Activated CD8-positive, alpha-beta memory T cell treated with anti-CD3 and anti-CD28 coated beads, Interleukin-2, amount 10 ng/mL, durations not matched to agents 7 days and 5 days (primary cell): ENCODE measurements at places on chromosomes 1 and 21.

DNA sequence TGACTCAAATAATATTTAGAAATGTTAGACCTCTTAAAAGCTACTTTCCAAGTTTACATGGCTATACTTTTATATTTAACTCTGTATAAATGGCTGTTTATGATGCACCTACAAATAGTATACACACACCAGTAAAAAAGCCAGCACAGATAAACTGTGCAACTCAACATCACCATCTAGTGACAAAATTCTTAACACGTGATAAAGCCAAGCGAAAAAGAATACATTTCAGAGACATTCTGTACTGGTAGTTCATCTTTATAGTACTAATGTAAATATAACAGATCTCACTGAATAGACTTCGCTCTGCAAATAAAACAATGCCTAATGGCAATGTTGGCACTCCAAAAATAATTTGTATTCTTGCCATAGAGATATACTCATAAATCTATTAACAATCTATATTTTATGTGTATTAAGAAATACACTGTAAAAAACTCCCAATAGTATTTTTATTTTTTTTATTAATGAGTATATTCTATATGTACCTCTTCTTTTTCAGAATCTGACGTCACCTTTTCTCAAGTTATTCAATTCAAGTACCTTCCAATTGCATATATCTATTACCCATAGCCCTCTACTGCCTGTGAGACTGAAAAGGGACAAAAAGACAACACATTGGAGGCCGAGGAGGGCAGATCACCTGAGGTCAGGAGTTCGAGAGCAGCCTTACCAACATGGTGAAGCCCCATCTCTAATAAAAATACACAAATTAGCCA, 100.2 kb downstream of the DPYD start:
- no peaks in the 10 kb centered on the region for H3K4me1 ChIP-seq
- H3K4me3 ChIP-seq = no peak overlapping the region
- no peak for DNase-seq
- no peaks in the 10 kb centered on the region for H3K27me3 ChIP-seq
- H3K27ac ChIP-seq = no peak overlapping the region

DNA sequence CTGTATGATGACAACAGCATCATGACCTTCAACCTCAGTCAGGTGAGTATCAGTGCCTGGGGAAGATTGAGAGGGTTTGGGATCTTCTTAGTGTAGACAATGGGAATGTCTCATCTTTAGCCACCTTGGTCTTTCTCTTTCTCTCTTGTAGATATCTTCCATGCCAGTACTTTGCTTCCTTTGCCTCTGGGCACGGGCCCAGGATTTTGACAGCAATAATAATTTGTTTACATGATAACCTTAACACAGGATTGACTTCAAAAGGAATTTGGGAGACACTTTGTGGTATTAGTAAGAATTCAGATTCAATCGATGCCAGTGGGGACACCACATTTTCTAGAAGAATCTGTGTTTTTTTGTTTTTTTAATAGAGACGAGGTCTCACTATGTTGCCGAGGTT, 12.1 kb upstream of the PIGV start:
- H3K36me3 ChIP-seq = peaks cover 73% of the 10 kb centered on the region
- no peak overlapping the region for H3K27ac ChIP-seq
- H3K4me3 ChIP-seq = no peak overlapping the region

GRCh38 chr1:223628233-223629125, 37.0 kb downstream of the CAPN8 start:
- H3K27ac ChIP-seq = no peak overlapping the region
- H3K4me1 ChIP-seq = no peaks in the 10 kb centered on the region

DNA sequence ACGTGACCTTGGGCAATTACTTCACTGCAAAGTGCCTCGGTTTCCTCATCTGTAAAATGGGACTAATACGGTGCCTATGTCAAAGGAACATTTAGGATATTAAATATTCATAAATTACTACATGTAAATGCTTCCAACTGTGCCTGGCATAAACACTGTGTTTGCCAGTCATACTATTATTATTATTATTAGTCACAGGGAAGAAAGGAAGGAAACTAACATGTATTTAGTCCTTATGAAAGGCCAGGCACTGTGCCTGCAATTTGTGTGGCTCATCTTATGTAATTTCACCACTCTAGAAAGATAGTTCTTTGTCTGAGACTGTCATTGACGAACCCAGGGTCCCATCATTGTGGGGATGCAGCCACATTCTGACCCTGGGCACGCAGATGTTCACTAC, 45.0 kb downstream of the EPHB2 start:
- H3K27me3 ChIP-seq = no peaks in the 10 kb centered on the region
- H3K27ac ChIP-seq = no peak overlapping the region
- no peak for DNase-seq

GRCh38 chr1:214471458-214471857, 79.9 kb downstream of the PTPN14 start:
- no peaks in the 10 kb centered on the region for H3K36me3 ChIP-seq
- H3K4me3 ChIP-seq = no peak overlapping the region
- no peaks in the 10 kb centered on the region for H3K4me1 ChIP-seq

- H3K4me1 ChIP-seq = peaks cover 85% of the 10 kb centered on the region
- peaks cover 65% of the 10 kb centered on the region for H3K36me3 ChIP-seq
- peak overlapping the region; percentile 58 for H3K4me3 ChIP-seq
- H3K27ac ChIP-seq = peak overlapping the region; percentile 97
Observed at GRCh38 chr1:116769561-116769977, 15.3 kb downstream of the CD2 start.

DNA sequence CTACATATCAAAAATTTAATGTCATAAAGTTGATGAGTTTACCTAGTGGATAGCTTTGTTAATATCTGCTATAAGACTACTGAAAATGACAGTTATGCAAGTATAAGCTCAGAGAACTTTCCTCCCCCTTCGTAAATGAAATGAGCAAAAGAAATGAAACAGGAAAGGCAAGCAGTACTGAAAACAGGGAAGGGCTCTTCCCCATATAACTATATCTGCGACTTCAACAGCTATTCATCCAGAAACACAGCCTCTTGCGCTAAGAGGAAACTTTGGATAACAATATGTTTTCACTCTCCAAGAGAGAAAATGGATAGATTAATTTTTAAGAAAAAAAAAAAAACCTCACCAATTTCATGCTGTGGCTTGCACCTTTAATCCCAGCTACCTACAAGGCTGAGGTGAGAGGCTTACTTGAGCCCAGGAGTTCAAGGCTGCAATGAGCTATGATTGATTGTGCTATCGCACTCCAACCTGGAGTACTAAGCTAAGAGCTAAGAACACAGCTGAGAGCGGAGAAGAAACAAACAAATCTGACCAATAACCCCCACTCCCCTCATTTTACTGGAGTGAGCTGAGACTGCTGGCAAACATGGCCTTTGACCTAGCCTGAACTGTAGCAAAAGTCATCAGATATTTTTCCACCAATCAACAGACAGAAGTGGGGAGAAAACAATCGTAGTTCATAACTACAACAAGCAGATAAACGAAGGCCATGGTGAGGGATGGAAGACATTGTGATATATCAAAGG, 29.0 kb downstream of the METTL18 start:
- peaks cover 7% of the 10 kb centered on the region for H3K27me3 ChIP-seq
- H3K27ac ChIP-seq = no peak overlapping the region
- H3K36me3 ChIP-seq = no peaks in the 10 kb centered on the region

GRCh38 chr21:43781846-43782245, 5.7 kb upstream of the CSTB start:
- no peak for DNase-seq
- H3K27me3 ChIP-seq = no peaks in the 10 kb centered on the region
- H3K27ac ChIP-seq = no peak overlapping the region
- peaks cover 52% of the 10 kb centered on the region for H3K4me1 ChIP-seq
- H3K36me3 ChIP-seq = no peaks in the 10 kb centered on the region

DNA sequence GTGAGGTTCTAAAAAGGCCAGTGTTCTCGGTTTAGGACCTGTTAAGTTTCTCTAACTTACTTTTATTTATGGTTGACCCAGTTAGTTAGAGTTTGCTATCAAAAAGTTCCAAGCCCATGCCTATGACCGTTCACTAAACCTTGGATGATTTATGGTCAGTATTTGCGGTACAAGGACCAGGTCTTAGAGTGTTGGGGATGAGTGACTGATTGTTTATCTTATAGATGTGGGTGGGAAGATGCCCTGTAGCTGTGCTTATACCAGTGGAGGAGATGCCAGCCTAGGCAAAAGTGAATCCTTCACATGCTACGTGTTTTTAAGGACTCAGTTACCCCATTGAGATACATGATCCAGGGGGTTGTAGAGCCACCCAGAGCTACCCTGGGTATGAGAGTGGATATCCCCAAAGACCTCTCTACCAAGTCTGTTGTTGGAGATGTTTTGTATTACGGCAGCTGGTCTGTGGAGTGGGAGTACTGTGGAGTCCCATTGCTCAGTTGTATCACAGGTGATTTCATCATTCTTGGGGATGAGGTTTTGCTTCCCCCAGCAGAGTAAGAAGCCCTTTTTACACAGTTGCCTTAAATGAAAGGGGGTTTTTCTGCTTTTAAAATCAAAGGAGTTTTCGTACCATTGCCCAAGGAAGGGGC, 2.1 kb downstream of the SLC22A15 start:
- H3K27me3 ChIP-seq = peaks cover 24% of the 10 kb centered on the region
- no peak overlapping the region for H3K27ac ChIP-seq
- H3K4me1 ChIP-seq = peaks cover 18% of the 10 kb centered on the region
- H3K36me3 ChIP-seq = no peaks in the 10 kb centered on the region
- H3K4me3 ChIP-seq = no peak overlapping the region
- no peak for DNase-seq

DNA sequence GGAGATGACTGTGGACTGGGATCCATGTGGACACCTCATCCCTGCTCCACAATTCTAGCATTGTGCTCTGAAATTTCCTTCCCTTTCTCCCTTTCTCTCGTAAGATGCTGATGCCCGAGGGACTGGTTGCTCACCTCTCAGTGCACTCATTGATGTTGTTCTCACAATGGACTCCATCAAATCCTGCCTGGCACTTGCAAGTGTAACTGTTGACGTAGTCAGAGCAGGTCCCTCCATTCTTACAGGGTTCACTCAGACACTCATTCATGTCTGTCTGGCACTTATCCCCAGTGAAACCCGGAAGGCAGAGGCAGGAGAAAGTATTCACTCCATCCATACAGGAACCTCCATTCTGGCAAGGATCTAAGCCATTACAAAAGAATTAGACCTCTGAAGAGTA, 45.1 kb upstream of the ADAM30 start:
- peaks cover 36% of the 10 kb centered on the region for H3K36me3 ChIP-seq
- peaks cover 2% of the 10 kb centered on the region for H3K4me1 ChIP-seq
- H3K27ac ChIP-seq = no peak overlapping the region
- DNase-seq = no peak

GRCh38 chr1:244836135-244836521, 670 bp downstream of the COX20 start:
- peak overlapping the region; percentile 98 for H3K27ac ChIP-seq
- H3K4me1 ChIP-seq = peaks cover 56% of the 10 kb centered on the region
- H3K27me3 ChIP-seq = no peaks in the 10 kb centered on the region
- H3K36me3 ChIP-seq = peaks cover 35% of the 10 kb centered on the region

DNA sequence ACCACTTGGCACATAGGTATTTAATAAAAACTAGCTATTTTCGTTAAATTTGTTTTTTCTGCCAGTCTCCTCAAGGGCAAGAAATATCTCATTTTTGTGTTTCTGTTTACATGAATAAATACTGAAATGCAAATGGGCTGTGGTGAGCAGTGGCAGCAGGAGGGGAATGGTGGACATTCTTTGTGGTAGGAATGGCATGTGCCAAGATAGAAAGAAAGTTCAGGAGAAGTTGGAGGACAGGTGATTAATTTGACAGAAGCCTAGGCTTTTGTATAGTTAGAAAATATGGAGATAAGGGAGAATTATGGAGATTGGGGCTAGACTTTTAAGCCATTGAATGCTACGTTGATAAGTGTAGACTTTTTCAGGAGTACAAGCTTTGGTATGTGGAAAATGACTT, 8.6 kb downstream of the RAP1A start:
- peak overlapping the region; percentile 81 for H3K27ac ChIP-seq
- DNase-seq = no peak
- peaks cover 40% of the 10 kb centered on the region for H3K36me3 ChIP-seq
- peak overlapping the region; percentile 47 for H3K4me3 ChIP-seq
- H3K4me1 ChIP-seq = peaks cover 85% of the 10 kb centered on the region

DNA sequence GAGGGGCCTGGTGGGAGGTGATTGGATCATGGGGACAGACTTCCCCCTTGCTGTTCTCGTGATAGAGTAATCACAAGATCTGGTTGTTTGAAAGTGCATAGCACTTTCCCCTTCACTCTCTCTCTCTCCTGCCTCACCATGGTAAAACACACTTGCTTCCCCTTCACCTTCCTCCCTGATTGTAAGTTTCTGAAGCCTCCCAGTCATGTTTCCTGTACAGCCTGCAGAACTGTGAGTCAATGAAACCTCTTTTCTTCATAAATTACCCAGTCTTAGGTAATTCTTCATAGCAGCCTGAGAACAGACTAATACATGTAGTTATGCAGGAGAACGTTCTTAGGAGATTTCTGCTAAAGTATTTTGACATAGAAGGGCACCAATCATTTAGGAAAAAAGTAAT, 59.9 kb upstream of the FBXO28 start:
- no peak overlapping the region for H3K4me3 ChIP-seq
- H3K36me3 ChIP-seq = no peaks in the 10 kb centered on the region
- H3K27ac ChIP-seq = no peak overlapping the region
- peaks cover 25% of the 10 kb centered on the region for H3K27me3 ChIP-seq
- H3K4me1 ChIP-seq = peaks cover 2% of the 10 kb centered on the region

- peak within 1 kb of the TSS; percentile 87 for H3K4me3 ChIP-seq
- peaks cover 40% of the 10 kb centered on the region for H3K4me1 ChIP-seq
- peaks cover 63% of the 10 kb centered on the region for H3K36me3 ChIP-seq
Observed at GRCh38 chr1:89022167-89022959, at the start of gene GBP3. Gene GBP3 (minus strand): TSS chr1:89022866. CDS start chr1:89020721, 2,145 bp downstream.

GRCh38 chr1:25178917-25179561, 53.3 kb downstream of the SYF2 start:
- H3K4me3 ChIP-seq = no peak overlapping the region
- peaks cover 13% of the 10 kb centered on the region for H3K27me3 ChIP-seq
- peak; percentile 18 for DNase-seq
- H3K4me1 ChIP-seq = no peaks in the 10 kb centered on the region

GRCh38 chr1:182348961-182349747, 42.4 kb downstream of the GLUL start:
- no peaks in the 10 kb centered on the region for H3K4me1 ChIP-seq
- no peak overlapping the region for H3K27ac ChIP-seq
- H3K27me3 ChIP-seq = peaks cover 2% of the 10 kb centered on the region
- DNase-seq = no peak
- no peak overlapping the region for H3K4me3 ChIP-seq

GRCh38 chr1:44417351-44418021, 12.4 kb downstream of the RNF220 start:
- no peak for DNase-seq
- H3K36me3 ChIP-seq = no peaks in the 10 kb centered on the region
- no peak overlapping the region for H3K4me3 ChIP-seq
